ENCODE measurements at places on chromosomes 1 and 21.

- DNase-seq = no peak
These were observed 20.8 kb upstream of the TENT5C start for GRCh38 chr1:117585086-117585485.

- DNase-seq = no peak
These were observed 197.3 kb upstream of the COA6 start for GRCh38 chr1:234176000-234176399.

- DNase-seq = peak; percentile 69
These were observed 19.3 kb downstream of the SH2D2A start for GRCh38 chr1:156797212-156797871.

GRCh38 chr1:161935264-161935663 lies 88.4 kb downstream of the OLFML2B start:
- no peak for DNase-seq

- peak; percentile 22 for DNase-seq
These were observed 89.7 kb downstream of the GTF2B start for GRCh38 chr1:88801575-88802208.

GRCh38 chr1:9201401-9202239 lies 33.0 kb upstream of the H6PD start:
- no peak for DNase-seq

- DNase-seq = no peak
These were observed 81.0 kb upstream of the AKT3 start for GRCh38 chr1:243930822-243931671.

DNA sequence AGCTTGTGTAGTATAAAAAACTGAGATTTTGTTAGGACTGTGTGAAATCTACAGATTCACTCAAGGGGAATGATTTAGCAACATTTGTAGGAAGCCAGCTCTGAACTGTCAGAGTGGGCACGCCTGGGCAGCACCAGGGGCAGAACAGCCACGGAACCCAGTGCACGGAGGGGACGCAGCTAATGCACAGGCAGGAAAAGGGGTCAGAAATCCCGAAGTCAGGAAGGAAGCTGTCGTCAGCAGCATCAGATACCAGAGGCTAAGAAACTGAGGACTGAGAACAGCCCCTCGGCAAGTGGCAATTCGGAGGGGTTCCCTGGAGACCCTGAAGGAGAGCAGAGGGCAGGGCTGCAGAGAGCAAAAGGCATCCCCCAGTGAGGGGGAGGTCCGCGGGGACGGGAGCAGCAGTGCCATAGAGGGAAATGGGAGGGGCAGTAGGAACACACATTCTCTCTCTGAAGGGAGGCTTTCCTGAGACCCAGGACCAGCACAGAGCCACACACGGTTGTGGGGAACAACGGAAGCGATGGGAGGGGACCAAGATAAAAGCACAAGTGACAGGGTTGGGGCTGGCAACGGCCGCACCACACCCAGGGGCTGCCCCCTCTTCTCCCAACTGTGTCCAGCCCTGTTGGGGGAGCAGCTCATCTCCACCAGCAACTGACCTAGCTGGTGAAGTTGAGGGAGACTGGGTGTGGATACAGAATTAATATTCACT lies 12.7 kb downstream of the UBE2J2 start:
- DNase-seq = no peak

GRCh38 chr21:28761674-28762356 lies 230.9 kb downstream of the LTN1 start:
- DNase-seq = no peak

- no peak for DNase-seq
These were observed 169.2 kb upstream of the IRF2BP2 start for GRCh38 chr1:234779160-234779538.

GRCh38 chr1:63663873-63664272 lies 70.7 kb downstream of the PGM1 start:
- DNase-seq = no peak

- DNase-seq = no peak
These were observed 123.5 kb upstream of the NGF start for GRCh38 chr1:115461526-115461925.

DNA sequence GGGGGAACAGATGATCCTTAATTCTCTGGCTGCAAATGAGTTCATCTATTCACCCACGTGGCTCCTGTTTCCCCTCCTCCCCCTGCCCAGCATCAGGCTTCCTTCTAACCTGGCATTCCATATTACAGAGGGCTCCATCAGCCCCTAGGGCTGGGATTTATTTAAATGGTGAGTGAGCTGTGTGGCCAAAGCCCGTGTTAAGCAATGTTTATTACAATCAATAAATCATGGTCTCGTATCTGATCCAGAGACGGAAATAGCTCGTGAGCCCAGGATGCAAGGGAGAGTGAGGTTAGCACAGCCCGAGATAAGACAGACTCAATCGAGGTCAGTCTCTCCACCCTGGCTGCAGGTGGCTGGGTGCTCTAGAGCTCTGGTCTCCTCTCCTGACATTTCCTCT lies 43.1 kb upstream of the IGSF21 start:
- DNase-seq = no peak

- no peak for DNase-seq
These were observed 20.2 kb downstream of the CAPZB start for GRCh38 chr1:19465123-19465522.

DNA sequence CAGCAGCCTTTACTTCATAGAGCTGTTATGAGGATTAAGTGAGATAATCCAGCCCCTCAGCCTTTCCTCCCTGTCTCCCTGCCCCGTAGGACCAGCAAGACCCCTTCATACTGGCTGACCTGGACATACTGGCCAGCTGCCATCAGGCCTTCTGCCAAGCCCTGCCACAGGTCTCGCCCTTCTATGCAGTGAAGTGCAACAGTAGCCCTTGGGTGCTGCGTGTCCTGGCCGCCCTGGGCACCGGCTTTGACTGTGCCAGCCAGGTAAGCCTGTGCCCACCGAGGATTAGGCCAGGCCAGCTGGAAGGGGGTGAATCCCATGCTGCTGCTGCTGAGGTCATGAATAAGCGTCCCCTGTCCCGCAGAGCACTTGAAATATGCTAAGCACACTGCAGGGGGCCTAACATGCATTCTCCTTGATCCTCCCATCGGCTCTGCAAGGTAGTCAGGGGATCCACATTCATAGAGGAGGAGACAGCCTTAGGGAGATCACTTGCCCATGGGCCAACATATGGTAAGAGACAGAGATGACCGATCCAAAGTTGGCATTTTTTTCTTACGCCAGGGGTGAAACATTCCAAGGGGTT lies 73.3 kb upstream of the TINAGL1 start:
- no peak for DNase-seq

DNA sequence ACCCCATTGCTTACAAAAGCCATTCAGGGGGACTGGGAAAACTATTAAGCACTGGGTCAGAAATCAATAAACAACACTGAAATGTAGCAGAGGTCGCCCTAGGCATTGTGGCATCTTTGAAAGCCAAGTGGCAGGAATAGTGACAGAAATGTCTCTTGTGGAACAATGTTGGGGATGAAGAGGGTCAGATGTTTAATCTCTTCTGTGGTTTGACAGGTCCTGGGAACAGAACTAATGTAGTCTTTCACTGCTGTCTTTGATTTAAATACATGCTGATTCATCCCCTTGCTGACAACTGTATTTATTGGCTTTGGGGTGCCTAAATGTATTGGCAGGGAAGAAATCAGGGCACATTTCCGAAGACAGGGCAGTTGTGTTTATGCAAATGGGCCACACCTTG lies 194.8 kb downstream of the ATG4C start:
- DNase-seq = no peak

DNA sequence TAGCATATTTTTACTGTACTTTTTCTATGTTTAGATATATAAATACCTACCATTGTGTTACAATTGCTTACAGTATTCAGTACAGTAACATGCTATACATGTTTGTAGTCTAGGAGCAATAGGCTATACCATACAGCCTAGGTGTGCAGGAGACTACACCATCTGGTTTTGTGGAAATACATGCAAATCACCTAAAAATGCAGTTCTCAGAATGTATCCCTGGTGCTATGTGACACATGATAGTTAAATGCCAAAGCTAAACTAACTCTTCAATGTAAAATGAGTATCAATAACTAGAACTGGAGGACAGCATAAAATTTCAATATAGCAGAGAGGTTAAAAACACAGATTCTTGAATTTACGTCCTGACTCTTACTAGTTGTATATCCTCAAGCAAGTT lies 14.8 kb downstream of the NUCKS1 start:
- no peak for DNase-seq

GRCh38 chr1:222926566-222926965 lies 111.7 kb downstream of the DISP1 start:
- DNase-seq = no peak

DNA sequence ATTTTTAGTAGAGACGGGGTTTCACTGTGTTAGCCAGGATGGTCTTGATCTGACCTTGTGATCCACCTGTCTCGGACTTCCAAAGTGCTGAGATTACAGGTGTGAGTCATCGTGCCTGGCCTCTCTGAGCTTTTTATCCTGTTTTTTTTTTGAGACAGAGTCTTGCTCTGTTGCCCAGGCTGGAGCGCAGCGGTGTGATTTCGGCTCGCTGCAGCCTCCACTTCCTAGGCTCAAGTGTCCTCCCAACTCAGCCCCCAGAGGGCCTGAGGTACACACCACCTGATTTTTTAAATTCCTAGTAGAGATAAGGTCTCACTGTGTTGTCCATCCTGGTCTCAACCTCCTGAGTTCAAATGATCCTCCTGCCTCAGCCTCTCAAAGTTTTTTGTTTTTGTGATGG lies 20.4 kb downstream of the SESN2 start:
- DNase-seq = no peak

GRCh38 chr1:101131239-101131843 lies 105.5 kb upstream of the S1PR1 start:
- no peak for DNase-seq

DNA sequence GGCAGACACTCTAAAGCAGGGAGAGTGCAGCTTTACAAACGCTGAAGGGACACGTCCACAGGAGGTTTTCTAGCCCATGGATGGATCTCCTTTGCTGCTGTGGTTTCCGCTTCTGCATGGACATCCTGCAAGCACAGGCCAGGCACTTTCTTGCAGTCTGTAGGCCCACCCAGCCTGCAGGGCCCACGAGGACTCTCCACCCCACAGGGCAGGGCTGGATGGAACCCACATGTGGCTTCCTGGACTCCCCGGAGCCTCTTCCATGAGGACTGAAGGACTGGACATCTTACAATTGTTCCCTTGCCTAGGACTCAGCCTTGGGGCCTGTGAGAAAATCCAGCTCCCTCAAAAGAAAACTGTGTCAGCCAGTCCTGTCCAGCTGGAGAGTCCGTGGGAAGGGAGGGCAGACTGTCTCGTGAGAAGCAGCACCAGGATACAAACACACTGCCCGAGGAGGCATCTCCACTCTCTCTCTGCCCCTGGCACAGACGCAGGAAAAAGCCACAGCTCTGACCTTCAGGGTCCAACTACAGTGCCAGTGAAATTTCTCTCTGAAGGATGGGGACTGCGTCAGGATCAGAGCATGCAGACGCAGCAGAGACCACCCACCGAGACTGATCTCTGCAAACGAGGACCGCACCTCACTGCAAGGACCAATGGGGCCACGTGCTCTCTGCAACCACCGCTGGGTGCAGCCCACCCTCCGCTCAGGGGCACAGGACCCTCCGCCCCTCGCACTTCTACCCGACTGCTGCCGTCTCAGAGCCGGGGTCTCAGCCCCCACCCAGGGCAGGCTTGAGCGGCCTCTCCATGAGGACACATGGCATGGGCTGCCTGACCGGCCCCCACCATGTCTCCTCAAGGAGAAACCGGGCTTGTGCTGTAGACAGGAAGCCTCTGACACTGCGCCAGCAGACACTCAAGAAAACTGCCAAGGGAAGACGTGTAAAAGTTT lies 130.1 kb downstream of the NPHP4 start:
- DNase-seq = no peak

DNA sequence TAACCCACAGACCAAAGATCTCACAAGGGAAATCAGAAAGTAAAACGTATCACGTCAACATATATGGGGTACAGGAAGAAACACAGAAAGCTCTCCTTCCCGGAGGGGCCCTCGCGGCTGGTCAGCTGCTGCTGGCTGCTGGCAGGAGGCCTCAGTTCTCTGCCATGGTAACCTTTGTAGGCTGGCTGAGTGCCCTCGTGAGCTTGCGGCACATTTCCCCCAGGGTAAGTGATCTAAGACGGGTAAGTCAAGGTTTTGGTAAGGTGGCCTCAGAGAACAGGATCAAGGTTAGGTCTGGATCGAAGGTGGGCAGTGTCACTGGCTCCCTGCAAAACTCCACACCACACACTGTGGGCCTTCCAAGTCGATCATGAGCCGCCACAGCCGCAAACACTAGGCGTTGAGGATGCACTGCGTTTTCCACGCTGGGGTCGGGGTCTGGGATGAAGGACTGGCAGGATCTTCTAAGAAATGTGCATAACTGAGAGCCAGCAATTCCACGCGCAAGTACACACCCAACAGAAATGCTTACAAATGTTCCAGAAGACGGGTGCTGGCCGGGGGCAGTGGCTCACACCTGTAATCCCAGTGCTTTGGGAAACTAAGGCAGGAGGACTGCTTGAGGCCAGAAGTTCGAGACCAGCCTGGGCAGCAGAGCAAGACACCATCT lies 33.9 kb downstream of the WDR4 start:
- DNase-seq = no peak

- DNase-seq = no peak
These were observed 123.2 kb downstream of the SMYD2 start for GRCh38 chr1:214404154-214404553.

GRCh38 chr1:6486433-6487011 lies 4.9 kb downstream of the PLEKHG5 start:
- peak; percentile 83 for DNase-seq

- peak; percentile 40 for DNase-seq
These were observed 1.2 kb upstream of the KIRREL1 start for GRCh38 chr1:157992031-157992832.

GRCh38 chr1:232678185-232678886 lies 48.4 kb upstream of the SIPA1L2 start:
- no peak for DNase-seq

DNA sequence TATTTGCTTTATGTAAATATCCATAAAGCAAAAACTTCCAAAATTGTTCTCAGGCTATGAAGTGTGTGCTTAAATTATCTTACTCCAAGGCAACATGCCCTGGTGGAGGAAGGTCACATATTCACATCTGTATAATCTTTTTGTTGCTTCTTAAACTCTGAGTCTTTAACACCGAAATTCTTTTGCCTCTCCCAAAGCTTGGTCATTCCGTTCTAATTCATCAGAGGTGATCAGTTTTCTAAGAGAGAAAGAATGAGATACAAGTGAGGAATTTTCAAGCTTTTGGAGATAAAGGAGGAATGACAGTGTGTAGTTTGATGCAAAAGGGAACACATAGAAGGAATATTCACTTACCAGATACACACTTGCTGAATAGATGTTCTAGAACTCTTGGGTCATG lies 561.7 kb downstream of the LTN1 start:
- no peak for DNase-seq

GRCh38 chr1:183907070-183907469 lies 102.2 kb downstream of the RGL1 start:
- no peak for DNase-seq

GRCh38 chr1:100612540-100612939 lies 74.6 kb downstream of the GPR88 start:
- DNase-seq = no peak
